ENCODE measurements at places on chromosomes 4 and X.

DNA sequence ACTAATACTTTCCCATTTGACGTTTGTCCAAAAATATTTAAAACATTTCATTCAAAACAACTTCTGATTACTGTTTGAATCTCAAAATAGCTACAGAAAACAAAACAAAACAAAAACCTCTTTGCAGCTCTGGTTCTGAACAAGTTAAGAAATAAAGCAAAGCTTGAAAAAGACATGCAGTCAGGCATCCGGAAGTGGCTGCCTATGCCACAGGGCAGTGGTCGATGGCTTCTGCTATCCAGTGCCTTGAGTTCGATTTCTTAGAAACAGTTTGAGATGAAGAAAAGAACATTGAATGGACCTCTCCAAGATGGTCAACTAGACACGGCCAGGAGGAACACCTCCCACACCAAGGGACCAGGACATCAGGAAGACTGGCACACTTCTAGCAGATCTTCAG lies 125.3 kb downstream of the SCFD2 start:
- ATAC-seq: no peak

- ATAC-seq: no peak
Measured at GRCh38 chr4:84968925-84969324, 2.4 kb upstream of the WDFY3 start.

DNA sequence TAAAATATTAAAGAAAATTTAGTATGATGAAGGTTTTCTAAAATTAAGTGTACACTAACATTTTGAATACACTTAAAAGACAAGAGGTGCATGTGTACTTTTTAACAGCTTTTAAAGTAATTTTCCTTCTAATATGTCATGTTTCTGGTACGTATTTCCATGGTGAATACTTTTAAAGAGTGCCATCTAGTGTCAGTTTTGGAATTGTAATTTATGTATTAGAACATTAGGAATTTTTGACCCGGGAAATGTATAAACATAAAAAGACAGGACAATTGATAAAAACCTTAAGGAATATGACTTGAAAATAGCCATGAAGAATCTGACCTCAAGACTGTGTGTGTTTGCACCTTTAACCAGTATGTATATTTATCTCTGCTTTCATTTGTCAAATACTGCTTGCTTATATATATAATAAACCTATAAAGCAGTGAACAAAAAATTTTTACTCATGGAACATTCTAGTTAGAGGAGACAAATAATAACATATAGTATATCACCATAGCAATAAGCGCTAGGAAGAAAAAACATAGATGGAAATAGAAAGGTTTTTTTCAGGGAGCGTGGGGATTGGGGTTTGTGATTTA lies 7.2 kb downstream of the GSTCD start:
- ATAC-seq: no peak

DNA sequence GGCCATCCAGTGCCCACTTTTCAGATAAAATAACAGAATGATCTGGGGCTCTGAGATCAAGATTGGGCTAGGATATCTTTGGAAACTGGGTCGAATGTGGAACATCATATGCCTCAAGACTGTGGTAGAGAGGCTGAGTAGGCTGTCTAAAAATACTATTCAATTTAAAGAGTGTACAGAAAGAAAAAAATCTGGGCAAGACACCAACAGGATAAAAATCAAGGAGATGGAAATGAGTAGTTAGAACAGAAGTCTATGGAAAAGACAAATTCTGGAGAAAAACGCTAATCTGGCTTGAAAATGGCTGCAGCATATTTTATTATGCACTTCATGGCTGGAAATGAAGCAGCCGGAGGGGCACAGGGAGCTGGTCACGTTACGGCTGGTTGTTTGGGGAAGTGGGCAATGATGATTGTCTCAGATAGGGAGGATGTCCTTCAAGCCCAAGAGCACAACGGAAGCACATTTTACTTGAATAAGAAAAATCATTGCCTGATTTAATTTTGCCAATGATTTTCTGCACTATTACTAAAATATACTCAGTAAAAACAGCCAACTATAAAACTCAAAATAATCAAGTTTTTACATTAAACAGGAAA lies 27.1 kb upstream of the MAPK10 start:
- no peak for ATAC-seq

- no peak for ATAC-seq
Measured at GRCh38 chr4:17275836-17276235, 236.1 kb downstream of the QDPR start.

DNA sequence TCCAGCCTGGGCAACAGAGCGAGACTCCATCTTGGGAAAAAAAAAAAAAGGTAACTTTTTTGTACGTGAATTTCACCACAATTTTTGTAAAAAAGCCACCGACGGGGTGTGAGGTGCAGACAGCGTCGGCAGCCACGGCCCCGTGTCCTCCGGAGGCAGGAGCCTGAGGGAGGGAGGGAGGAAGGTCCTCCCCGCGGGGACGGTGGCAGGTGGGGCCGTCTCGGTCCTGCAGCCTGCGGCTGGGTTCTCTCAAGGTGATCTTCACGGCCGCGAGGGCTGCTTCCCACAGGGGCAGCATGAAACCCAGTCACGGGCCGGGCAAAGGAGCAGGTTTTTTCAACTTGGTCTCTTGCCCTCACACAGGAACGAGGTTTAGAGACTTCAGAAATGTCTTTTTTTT lies 14.0 kb downstream of the PLCXD1 start:
- ATAC-seq: no peak

DNA sequence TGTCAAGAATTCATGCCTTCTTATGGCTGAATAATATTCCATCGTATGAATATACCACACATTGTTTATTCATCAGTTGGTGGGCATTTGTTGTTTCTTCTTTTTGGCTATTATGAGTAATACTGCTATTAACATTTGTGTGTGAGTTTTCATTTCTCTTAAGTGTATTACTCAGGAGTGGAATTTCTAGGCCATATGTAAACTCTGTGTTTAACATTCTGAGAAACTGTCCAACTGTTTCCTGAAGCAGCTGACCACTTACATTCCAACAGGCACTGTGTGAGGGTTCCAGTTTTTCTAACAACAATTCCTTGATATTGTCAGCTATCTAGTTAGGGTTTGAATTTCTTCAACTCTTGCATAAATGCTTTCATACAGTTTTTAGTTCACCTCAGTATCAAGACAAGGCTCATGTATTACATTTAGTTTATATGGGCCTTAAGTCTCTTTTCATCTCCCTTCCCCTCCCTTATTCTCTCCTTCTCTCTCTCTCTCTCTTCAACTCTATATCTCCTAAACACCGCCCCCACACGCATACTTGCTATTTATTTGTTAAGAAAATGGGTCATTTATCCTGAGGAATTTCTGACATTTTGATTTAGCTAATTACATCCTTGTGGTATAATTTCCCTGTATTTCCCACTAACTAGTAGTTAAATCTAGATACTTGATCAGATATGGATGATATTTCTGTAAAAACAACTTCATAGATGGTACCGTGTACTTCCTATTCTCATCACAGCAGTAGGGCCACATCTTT lies 77.4 kb downstream of the WDR19 start:
- ATAC-seq: no peak

DNA sequence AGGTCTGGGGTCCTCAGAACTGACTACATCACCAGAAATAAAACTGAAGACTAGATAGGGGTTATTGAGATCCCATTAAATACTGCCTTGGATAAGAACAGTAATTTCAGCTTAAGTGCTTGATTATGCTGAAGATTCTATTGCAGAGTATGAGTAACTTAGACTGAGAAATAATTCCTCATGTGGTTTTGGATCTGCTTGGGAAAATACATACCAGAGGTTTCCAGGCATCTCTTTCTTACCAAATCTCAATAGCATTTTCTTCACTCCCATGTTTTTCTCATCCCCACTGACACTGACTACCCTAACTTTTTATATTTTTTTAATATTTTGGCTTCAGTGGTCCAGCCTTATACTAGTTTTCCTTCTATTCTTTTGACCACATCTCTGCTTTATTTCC lies 92.0 kb upstream of the TEX13D start:
- ATAC-seq: no peak

DNA sequence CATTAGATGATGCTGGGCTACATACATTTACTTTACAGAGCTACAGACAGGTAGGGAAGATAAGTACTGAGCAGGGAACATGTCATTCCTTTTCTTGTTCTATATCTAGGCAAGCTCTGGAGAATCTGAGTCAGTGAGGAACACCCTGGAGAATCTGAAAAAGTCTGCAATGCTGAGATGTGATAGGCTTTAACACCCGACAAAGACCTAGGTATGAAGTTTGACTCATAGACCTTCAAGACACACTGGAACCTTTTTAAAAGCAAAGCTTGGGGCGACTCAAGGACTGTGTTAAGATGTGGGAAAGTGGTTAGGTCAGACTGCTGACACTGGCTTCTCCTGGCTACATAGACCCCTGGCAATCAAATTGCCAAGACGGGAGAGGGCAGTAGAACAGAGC lies 42.8 kb downstream of the OSTC start:
- no peak for ATAC-seq

DNA sequence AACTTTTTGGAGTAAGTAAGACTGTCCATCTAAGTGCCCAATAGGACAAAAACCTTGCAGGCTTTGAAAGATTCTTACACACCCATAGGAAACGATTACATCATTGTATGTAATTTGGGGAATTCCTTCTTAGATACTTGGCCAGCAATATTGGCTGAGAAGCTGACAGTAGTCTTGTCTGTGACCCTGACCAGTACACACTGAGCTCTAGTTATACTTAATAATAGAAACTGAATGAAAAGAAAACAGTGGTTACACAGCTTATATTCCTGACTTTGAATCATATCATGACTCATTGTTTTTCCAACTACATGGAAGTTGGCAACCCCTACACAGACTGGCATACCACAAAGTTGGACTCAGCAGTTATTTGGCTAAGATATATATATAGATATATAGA lies 7.1 kb upstream of the TLR2 start:
- ATAC-seq: no peak

GRCh38 chr4:127629371-127629770 lies 3.4 kb upstream of the INTU start:
- ATAC-seq: no peak

- ATAC-seq: no peak
Measured at GRCh38 chr4:10530137-10530786, 73.0 kb upstream of the ZNF518B start.

GRCh38 chr4:2245057-2245786 lies 3.3 kb upstream of the HAUS3 start:
- ATAC-seq: no peak

GRCh38 chr4:15894921-15895916 lies 43.3 kb downstream of the FGFBP1 start:
- no peak for ATAC-seq

DNA sequence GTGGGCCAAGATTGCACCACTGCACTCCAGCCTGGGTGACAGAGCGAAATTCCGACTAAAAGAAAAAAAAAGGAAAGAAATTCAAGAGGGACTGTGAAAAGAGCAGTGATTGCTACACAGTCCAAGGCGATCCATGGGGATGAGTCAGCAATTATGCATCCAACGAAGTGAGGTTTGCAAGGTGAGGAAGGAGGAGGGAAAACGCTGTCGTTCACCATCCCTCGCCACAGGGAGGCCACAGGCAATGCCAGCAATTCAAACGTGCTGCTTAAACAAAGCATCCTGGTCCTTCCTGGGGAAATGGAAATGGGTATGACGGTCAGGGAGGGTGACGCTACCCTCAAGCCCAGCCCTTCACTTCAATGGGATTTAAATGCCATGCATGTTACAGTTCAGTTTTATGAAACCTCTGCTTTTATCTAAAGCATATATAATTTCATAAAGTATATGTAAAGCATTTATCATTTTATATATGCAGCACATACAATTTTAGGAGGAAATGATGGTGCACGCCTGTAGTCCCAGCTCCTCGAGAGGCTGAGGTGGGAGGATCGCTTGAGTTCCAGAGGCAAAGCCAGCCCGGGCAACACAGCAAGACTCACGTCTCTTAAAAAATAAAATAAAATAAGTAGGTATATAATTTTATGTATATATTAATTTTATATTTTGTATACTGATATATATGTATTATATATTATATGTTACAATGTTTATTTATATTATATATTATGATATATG lies 108.7 kb downstream of the DHRSX start:
- ATAC-seq: no peak

DNA sequence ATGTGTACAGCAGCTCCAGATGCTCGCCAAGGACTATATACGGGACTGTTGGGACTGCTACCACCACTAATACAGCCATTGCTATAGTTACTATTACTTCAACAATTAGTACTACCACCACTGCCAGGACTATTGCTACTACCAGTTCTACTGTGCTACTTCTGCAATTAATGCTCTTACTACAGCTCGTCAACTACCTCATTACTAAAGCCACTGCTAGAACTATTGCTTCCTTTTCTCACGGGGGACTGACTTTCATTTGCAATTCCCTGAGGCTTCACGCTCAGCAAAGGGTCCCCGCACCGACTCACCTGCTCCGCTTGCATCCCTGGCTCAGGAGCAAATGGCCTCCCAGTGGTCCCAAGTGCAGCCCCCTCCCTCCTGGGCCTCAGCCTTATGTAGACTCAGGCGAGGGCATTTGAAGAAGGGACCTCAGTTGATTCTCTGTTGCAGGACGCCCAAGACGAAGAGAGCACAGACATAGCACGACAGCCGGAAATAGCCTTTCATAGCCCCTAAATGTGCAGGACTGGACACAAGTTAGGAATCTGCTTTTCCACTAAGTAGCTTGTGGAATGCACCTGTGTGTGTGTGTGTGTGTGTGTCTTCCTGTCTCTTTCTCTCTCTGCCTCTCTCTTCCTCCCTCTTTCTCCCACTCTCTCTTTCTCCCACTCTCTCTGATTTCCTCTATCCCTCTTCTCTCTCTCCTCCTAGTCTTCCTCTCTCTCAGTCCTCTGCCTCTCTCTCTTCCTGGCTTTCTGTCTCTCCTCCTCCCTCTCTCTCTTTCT lies 294.8 kb downstream of the ASMT start:
- no peak for ATAC-seq

- peak; percentile 42 for ATAC-seq
Measured at GRCh38 chr4:25860586-25861279, 2.1 kb downstream of the SEL1L3 start.

GRCh38 chrX:10021461-10022272 lies 54.5 kb downstream of the CLDN34 start:
- ATAC-seq: no peak

DNA sequence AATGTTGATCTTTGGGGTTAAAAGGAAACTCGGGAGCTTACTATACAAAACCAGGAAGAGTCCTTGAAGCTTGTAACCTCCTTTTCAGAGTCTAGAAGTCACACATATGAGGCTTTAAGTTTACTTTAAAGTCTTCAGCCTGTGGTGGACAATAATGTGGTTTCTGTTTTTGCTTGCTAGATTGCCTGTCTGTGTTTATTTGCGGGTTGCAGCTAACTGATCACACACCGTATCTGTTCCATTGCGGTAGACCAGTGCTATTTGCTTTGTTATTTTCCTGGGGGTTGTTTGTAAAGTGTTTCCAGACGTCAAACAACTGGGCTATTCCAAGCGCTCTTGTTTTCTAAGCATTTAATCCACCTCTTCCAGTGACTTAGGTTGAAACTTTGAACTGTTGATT lies 143.0 kb upstream of the GYPA start:
- no peak for ATAC-seq

GRCh38 chr4:13626492-13627177 lies 890 bp downstream of the BOD1L1 start:
- no peak for ATAC-seq
